Effector memory CD4-positive, alpha-beta T cell (primary cell): ENCODE measurements at places on chromosomes 5 and 9.

GRCh38 chr5:154709368-154710305 is 45.5 kb upstream of the LARP1 start:
- H3K36me3 ChIP-seq, result no peaks in the 10 kb centered on the region
- no peaks in the 10 kb centered on the region for H3K4me1 ChIP-seq
- DNase-seq, result no peak
- H3K27me3 ChIP-seq, result no peaks in the 10 kb centered on the region

GRCh38 chr9:110995420-110996340 is 42.6 kb downstream of the LPAR1 start:
- H3K27me3 ChIP-seq, result no peaks in the 10 kb centered on the region
- H3K4me1 ChIP-seq, result no peaks in the 10 kb centered on the region
- no peak overlapping the region for H3K4me3 ChIP-seq
- H3K27ac ChIP-seq, result no peak overlapping the region

DNA sequence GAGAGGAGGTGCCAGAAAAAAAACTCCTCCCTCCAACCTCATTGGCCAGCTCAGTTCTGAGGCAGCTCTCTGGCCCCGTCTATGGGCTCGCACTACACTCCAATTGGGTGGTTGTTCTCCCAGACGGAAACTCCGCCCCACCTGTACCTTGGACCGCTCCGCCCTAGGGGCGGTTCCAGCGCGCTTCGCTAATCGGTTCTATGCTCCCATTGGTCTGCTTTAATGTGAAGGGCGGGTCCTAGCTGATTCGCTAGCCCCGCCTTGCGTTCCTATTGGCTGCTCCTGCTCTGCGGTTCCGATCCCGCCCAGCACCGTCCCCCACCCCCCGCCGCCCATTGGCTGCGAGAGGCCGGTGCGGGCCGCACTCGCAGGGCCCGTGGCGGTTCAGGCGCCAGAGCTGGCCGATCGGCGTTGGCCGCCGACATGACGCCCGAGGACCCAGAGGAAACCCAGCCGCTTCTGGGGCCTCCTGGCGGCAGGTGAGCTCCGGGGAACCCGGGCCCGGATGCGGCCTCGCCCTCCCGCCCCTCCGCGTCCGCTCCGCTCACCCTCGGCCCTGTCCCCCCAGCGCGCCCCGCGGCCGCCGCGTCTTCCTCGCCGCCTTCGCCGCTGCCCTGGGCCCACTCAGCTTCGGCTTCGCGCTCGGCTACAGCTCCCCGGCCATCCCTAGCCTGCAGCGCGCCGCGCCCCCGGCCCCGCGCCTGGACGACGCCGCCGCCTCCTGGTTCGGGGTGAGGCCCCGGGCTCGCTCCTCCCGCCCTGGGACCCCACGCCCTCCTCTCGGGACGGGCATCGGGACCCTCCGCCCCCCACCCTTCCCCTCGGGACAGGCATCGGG is at the start of gene SLC2A8:
SLC2A8 (plus strand) TSS at position 362 of the 838 bp plus-strand sequence; CDS start at position 424, 62 bp downstream.
- H3K4me3 ChIP-seq, result peak within 1 kb of the TSS; percentile 39
- peaks cover 16% of the 10 kb centered on the region for H3K4me1 ChIP-seq
- H3K36me3 ChIP-seq, result no peaks in the 10 kb centered on the region
- DNase-seq, result peak; percentile 94
- peaks cover 45% of the 10 kb centered on the region for H3K27me3 ChIP-seq

GRCh38 chr9:87676976-87677775 is 48.7 kb upstream of the CTSL start:
- H3K4me3 ChIP-seq, result no peak overlapping the region
- no peaks in the 10 kb centered on the region for H3K4me1 ChIP-seq
- no peaks in the 10 kb centered on the region for H3K36me3 ChIP-seq
- H3K27me3 ChIP-seq, result no peaks in the 10 kb centered on the region

DNA sequence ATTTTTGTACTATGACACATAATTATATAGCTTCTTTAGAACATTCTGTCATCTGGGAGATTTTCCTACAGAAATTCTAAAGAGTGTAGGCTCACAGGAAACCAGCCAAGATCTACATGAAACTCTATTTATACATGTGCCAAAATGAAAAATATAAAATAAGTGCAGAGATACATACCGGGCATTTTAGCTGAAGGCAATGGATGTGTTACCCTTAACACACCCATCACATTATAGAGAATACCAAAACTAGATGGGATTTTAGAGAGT is 125.9 kb downstream of the TRIM32 start:
- no peak overlapping the region for H3K27ac ChIP-seq
- H3K4me3 ChIP-seq, result no peak overlapping the region
- no peaks in the 10 kb centered on the region for H3K27me3 ChIP-seq
- no peaks in the 10 kb centered on the region for H3K4me1 ChIP-seq
- no peaks in the 10 kb centered on the region for H3K36me3 ChIP-seq

GRCh38 chr5:42813533-42813932 is 1.8 kb upstream of the SELENOP start:
- no peaks in the 10 kb centered on the region for H3K36me3 ChIP-seq
- H3K4me3 ChIP-seq, result no peak overlapping the region
- no peak overlapping the region for H3K27ac ChIP-seq
- no peaks in the 10 kb centered on the region for H3K4me1 ChIP-seq

- no peak for DNase-seq
- no peaks in the 10 kb centered on the region for H3K27me3 ChIP-seq
- peaks cover 15% of the 10 kb centered on the region for H3K36me3 ChIP-seq
- no peak overlapping the region for H3K4me3 ChIP-seq
These were observed 4.7 kb downstream of the QRFP start for GRCh38 chr9:130891688-130892476.

DNA sequence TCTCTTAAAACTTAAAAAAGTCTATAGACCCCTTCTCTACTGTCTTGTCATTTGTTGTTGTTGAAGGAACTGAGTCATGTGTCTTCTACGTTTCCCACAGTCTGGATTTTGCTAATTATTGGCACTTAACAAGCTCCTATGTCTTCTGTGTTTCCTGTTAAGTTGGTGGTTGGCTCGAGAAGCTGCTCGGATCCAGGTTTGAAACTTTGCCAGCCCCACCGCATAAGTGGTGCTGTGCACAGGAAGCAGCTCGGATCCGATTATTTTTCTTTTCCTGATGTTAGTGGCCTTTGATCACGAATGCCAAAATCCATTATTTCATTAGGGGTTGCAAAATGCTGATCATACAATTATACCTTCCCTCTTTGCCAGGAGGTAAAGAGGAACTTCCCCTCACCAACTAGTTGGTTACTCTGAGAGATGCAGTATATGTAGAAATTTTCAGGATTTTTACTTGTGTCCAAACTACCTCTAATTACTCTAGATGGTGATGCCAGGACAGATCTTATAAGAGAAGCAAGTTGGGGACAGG is 186.5 kb downstream of the NSG2 start:
- H3K27me3 ChIP-seq, result no peaks in the 10 kb centered on the region
- DNase-seq, result no peak
- H3K36me3 ChIP-seq, result no peaks in the 10 kb centered on the region
- no peak overlapping the region for H3K4me3 ChIP-seq
- H3K27ac ChIP-seq, result no peak overlapping the region
- no peaks in the 10 kb centered on the region for H3K4me1 ChIP-seq

GRCh38 chr5:111953351-111954127 is 196.5 kb upstream of the NREP start:
- H3K27ac ChIP-seq, result no peak overlapping the region
- no peak overlapping the region for H3K4me3 ChIP-seq
- no peak for DNase-seq
- H3K27me3 ChIP-seq, result no peaks in the 10 kb centered on the region
- H3K4me1 ChIP-seq, result no peaks in the 10 kb centered on the region

- no peak overlapping the region for H3K4me3 ChIP-seq
- no peaks in the 10 kb centered on the region for H3K36me3 ChIP-seq
- H3K27me3 ChIP-seq, result no peaks in the 10 kb centered on the region
- DNase-seq, result no peak
- H3K4me1 ChIP-seq, result no peaks in the 10 kb centered on the region
These were observed 107.2 kb upstream of the SLIT3 start for GRCh38 chr5:169408171-169408570.

DNA sequence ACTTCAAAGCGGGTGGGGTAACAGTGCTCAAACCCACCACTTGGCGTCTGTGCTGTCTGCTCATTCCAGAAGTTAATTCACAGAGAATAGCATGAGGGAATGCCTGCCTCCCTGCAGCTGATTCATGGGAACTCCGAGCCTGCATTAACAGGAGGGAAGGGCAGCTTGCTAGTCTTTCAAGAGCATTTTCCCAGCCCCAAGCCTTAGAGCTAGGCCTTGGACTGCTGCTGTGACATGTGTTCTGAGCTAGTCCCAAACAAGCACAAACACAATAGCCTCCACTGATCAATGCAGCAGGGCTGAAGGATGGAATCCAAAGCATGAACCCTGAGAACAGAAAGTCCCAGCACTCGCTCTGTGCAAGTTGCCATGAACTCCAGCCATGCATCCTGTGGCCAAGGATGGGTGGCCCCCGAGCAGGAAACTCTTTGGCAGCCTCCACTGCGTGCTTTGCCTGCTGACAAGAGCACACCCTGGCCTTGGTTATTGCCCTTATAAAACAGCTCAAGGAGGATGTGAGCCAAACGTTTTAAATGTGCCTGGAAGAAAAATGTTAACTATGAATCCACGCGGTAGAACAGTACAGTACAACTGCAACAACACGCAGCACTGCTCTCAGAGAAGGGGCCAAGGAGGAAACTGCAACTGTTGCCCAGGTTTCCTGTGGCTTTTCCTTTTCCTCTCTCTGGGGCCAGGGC is 653.1 kb upstream of the KLF4 start:
- H3K36me3 ChIP-seq, result no peaks in the 10 kb centered on the region
- no peaks in the 10 kb centered on the region for H3K4me1 ChIP-seq
- DNase-seq, result no peak
- no peaks in the 10 kb centered on the region for H3K27me3 ChIP-seq
- no peak overlapping the region for H3K4me3 ChIP-seq

- H3K36me3 ChIP-seq, result no peaks in the 10 kb centered on the region
- no peaks in the 10 kb centered on the region for H3K4me1 ChIP-seq
- DNase-seq, result no peak
- H3K27ac ChIP-seq, result no peak overlapping the region
- H3K4me3 ChIP-seq, result no peak overlapping the region
- no peaks in the 10 kb centered on the region for H3K27me3 ChIP-seq
These were observed 91.6 kb downstream of the ZNF462 start for GRCh38 chr9:106954558-106954957.

- no peaks in the 10 kb centered on the region for H3K27me3 ChIP-seq
- H3K36me3 ChIP-seq, result no peaks in the 10 kb centered on the region
- DNase-seq, result no peak
- H3K4me1 ChIP-seq, result peaks cover 56% of the 10 kb centered on the region
These were observed 12.2 kb downstream of the LCN12 start for GRCh38 chr9:136964171-136964689.

GRCh38 chr9:109751253-109751652 is 28.7 kb upstream of the PALM2AKAP2 start:
- H3K4me3 ChIP-seq, result no peak overlapping the region
- H3K27me3 ChIP-seq, result no peaks in the 10 kb centered on the region
- H3K36me3 ChIP-seq, result no peaks in the 10 kb centered on the region
- H3K27ac ChIP-seq, result no peak overlapping the region
- no peaks in the 10 kb centered on the region for H3K4me1 ChIP-seq

GRCh38 chr5:61964201-61964600 is 341.8 kb upstream of the KIF2A start:
- no peaks in the 10 kb centered on the region for H3K4me1 ChIP-seq
- no peak for DNase-seq
- H3K36me3 ChIP-seq, result no peaks in the 10 kb centered on the region
- H3K27me3 ChIP-seq, result no peaks in the 10 kb centered on the region

DNA sequence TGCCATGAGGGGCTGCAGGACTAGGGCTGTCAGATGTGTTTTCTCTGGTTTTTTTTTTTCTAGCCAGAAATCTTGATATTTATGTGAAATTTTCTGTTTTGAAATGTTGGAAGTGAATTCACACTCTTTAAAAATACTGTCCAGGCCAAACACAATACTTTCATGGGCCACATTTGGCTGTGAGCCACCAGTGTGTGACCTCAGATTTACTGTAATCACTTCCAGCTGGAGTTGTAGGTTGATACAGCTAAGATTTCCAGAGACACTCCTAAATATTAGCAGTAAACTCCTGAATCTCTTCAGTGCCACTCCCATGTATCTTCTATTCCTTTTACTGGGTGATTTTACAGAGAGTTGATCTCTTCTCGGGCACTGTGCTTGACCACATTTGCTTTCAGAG is 92.2 kb upstream of the CKMT2 start:
- H3K36me3 ChIP-seq, result no peaks in the 10 kb centered on the region
- no peaks in the 10 kb centered on the region for H3K4me1 ChIP-seq
- no peak for DNase-seq
- no peak overlapping the region for H3K27ac ChIP-seq
- H3K4me3 ChIP-seq, result no peak overlapping the region
- H3K27me3 ChIP-seq, result no peaks in the 10 kb centered on the region

DNA sequence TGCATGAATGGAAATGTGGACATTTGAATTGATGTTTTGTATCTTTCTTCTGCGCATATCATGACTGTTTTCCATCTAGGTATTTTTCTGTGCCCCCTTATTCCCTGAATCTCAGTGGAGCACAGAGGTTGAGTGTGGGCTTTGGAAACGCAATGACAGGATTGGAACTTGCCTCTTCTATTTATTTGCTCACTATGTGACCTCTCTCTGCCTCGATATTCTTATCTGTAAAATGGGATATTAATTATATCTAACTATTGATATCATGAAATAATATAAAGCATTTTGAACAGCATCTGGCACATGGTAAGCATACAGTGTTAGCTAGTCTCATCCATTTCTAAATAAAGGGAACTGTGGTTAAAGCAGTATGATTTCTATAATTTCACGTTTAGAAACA is 26.0 kb downstream of the HABP4 start:
- no peak overlapping the region for H3K4me3 ChIP-seq
- peaks cover 25% of the 10 kb centered on the region for H3K36me3 ChIP-seq
- H3K4me1 ChIP-seq, result no peaks in the 10 kb centered on the region
